ENCODE measurements at places on chromosomes 7 and 10.

- DNase-seq: no peak
Measured at GRCh38 chr10:45454859-45455258, 80.8 kb downstream of the ALOX5 start.

GRCh38 chr10:3750854-3751253 is 34.2 kb downstream of the KLF6 start:
- no peak for DNase-seq

GRCh38 chr7:93958216-93958615 is 36.7 kb downstream of the GNG11 start:
- DNase-seq: no peak

GRCh38 chr7:96198047-96198636 is 123.8 kb downstream of the SLC25A13 start:
- no peak for DNase-seq

- no peak for DNase-seq
Measured at GRCh38 chr10:31242902-31243301, 76.1 kb upstream of the ZEB1 start.
